ENCODE measurements at places on chromosomes 13 and 19.
A peak's percentile ranks its signal among the peaks of the same experiment; 100 is the strongest.

DNA sequence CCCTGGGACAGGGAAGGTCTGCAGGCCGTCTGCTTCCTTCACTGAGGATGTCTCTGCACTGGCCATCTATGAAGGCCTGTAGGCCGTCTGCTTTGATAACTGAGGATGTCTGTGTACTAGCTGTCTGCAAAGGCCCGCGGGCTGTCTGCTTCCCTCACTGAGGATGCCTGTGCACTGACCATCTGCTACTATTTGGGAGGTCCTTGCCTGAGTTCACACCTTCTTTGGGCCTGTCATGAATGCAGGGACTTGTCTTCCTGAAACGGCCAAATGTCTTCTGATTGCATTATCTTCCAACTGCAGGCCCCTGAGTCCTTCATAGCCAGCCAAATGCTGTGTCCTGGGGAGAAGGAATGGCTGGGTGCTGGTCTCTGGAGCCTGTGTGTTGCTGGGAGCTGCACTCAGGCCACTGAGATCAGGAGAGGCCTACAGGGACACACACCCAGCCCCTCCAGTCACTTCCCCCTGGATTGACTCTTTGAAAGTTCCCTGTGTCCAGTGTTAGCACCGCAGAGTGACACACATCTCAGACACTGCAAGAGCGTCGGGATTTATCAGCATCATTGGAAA, 72.9 kb downstream of the TEX29 start:
- no peak for DNase-seq

GRCh38 chr19:7783991-7784423, 21.0 kb downstream of the CLEC4M start:
- no peak for DNase-seq

DNA sequence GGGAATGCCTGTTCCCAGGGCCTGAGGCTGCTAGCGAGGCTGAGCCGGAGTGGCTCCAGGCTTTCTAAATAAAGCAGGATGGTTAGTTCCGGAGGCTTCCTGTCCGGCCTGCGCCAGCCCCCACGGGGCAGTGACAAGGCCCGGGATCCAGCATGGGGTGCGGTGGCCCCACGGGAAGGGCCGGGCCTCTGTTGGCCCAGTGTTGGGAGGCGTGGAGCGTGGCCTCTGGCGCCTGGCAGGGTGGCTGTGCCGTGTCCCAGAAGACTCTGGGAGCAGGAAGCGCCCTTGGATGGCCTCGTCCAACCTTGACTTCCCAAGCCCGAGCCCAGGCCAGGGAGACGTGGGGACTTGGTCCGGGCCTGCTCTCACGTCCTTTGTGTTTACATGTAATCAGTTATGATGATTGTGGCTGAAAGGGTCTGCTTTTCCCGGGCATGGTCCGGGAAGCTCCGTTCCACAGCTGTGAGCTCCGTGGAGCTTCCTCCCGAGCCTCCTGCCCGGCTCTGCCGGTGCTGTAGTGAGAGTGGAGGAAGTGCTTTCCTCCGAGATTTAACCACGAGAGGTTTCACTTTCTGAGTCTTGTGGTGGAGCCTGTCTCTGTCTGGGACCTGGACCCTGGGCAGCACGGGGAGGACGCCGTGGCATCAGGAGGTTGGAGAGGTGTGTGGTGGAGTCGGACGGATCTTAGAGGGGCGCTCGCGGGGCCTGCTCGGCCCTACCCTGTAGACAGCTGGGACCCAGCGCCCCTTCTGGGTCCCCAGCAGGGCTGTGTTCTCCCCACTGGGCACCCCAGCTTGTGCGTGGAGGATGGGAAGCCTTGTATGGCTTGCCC, 4.6 kb downstream of the GNA11 start:
- DNase-seq: no peak

GRCh38 chr19:36225219-36225892, 10.4 kb downstream of the ZNF146 start:
- no peak for DNase-seq

- no peak for DNase-seq
Observed at GRCh38 chr13:28819046-28819730, 951 bp upstream of the MTUS2 start.

DNA sequence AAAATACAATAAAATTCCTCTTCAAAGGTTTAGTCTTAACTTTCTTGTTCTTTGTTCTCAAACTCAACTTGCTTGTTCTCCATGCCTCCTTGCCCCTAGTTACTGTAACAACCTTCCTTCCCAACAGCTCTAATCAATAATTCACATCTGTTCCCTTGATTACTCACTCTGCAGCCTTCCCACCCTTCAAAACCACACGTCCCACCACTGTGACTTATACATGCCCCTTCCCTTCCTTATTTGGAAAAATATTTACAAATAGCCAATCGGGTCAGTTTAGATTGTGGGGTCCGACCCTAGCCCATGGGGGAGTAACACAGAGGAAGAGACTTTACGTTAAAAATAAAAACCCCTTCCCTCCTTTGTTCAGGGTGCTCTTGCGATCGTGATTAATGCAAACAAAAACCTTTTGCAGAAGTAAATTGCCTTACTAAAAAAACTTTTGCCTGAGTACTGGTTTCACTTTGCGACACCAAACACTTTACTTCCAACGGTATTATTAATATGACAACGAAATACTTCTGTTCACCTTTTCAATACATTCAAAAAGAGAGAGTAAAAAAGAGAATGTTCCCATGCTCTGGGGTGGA, 512 bp upstream of the ZNF93 start:
- no peak for DNase-seq

- peak; percentile 4 for DNase-seq
Observed at GRCh38 chr13:111474136-111475002, 153.9 kb downstream of the TEX29 start.

DNA sequence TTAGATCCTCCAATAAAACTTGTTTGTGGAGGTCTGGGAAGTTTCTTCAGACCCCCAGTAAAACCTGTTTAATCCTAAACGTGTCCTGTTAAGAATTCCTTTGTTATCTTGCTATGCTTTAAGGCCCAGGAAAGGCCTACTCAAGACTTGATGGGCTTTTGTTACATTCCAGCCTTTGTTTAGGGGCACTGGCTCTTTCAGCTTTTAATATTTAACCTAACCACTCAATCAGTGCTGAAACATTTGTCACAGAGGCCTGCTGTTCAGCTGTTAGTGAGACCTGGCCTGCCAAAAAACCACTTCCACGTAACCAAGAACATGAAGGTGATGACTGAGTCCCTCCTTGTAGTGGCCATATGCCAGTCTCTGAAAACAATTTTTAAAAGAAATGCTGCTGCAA, 41.7 kb downstream of the PCDH17 start:
- DNase-seq: no peak

DNA sequence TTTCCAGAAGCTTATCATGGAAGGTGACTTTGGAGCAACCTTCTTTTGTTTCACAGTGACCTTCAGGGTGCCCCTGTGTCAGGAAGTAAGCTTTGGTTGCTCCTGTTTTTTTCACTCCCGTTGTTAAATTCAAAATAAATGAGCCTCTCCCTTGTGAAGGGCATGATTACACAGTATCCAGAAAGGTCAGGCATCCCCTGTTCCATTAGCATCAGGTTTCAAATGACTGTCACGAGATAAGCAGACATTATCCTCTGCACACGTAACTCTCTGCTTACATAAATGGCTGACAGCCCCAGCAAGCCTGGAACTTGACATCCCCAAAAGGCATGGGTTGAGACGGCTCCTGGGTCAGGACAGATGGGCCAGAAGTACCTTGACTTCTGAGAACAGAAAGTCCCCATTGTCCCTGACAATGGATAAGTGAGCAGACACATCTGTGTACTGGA, 52.0 kb downstream of the RAB20 start:
- DNase-seq: no peak

DNA sequence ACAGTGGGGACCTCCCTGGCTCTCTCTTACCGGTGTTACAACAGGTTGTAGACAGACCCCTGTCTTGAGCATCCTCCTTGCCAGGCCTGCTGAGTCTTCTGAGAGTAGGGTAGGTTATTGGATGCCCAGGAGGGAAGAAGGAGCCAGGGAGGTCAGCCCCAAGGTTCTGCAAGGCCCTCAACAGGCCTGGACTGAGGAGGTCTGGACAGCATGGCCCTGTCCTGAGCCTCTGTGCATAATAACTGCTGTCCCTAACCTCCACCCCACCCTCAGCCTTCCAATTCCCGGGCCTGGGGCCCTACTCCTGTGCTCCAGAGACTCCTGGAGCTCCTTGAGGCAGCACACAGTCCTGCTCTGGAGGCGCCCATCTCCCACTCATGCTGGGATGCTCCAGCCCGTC, 336 bp downstream of the CD22 start:
- no peak for DNase-seq

DNA sequence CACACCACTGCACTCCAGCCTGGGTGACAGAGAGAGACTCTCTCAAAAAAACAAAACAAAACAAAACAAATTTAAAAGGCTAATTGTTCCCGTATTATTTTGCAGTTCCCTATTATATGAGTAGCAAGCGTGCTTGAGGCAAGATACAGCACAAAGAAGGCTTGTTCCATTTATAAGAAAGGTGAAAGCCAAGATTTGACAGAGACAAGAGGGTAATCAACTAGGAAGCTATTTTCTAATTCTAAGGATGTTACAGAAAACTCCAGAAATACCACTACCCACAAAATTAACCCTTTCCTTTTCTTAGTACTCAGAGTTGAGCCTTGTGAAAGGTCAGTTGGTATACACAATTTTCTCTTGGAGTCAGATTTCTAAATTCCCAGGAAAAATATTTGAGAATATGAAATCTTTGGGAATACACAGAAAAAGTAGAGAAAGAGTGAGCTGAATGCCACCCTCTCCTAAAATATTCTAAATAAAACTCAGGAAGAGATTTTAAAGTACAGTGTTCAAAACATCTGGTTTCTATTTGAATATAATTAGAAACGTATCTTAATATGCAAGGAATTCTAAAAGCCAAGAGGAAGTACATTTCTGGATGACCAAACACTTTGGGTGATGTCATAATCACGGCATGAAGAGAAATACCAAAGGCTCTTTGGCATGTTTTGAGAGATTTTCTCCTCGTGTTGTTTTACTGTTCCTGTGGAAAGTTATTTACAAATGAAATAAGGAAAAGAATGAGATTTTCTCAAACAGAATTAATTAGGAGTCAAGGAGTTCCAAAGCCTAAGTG, 63.0 kb upstream of the FLT1 start:
- DNase-seq: no peak

- DNase-seq: no peak
Observed at GRCh38 chr13:36882829-36883390, 37.1 kb downstream of the SMAD9 start.

GRCh38 chr13:53921473-53921872, 892.9 kb downstream of the OLFM4 start:
- DNase-seq: no peak

DNA sequence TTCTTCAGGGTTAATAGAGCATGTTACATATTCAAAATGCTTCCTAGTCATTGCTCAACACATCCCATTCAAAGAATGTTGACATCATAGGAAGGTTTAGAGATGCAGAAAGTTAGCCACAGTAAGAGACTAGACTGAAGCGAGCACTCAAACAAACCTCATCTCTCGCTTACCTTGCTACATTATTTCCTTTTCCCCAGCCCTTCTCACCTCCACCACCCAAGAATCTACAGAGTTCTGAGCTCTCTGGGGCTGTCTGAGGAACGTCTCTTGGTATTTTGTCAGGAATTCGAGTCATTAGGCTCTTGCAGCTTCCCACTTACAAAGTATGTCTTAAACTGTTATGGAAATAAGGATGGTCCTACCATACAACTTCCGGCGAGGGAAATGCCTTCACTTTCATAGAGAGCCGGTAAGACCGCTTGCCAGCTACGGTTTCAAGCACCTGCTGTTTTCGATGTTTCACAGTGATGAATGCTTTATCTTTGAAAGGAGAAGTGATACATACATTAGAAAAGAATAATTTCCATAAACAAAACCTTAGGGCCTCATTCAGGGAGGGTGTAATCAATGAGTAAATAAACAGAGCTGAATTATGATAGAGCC, 65.1 kb downstream of the FLT1 start:
- no peak for DNase-seq

GRCh38 chr19:16470541-16470910, 1.2 kb downstream of the EPS15L1 start:
- DNase-seq: no peak

- no peak for DNase-seq
Observed at GRCh38 chr13:74747186-74747955, 613.2 kb upstream of the KLF12 start.

- no peak for DNase-seq
Observed at GRCh38 chr13:47158593-47158992, 261.7 kb upstream of the HTR2A start.

GRCh38 chr13:25018729-25019115, 77.2 kb upstream of the PABPC3 start:
- no peak for DNase-seq

- no peak for DNase-seq
Observed at GRCh38 chr13:19117913-19118739, 63.5 kb downstream of the TUBA3C start.

- no peak for DNase-seq
Observed at GRCh38 chr13:52921194-52921593, 72.8 kb upstream of the PCDH8 start.

GRCh38 chr13:95220611-95221010, 80.6 kb downstream of the ABCC4 start:
- no peak for DNase-seq

GRCh38 chr13:35646056-35646774, 169.7 kb upstream of the MAB21L1 start:
- no peak for DNase-seq

DNA sequence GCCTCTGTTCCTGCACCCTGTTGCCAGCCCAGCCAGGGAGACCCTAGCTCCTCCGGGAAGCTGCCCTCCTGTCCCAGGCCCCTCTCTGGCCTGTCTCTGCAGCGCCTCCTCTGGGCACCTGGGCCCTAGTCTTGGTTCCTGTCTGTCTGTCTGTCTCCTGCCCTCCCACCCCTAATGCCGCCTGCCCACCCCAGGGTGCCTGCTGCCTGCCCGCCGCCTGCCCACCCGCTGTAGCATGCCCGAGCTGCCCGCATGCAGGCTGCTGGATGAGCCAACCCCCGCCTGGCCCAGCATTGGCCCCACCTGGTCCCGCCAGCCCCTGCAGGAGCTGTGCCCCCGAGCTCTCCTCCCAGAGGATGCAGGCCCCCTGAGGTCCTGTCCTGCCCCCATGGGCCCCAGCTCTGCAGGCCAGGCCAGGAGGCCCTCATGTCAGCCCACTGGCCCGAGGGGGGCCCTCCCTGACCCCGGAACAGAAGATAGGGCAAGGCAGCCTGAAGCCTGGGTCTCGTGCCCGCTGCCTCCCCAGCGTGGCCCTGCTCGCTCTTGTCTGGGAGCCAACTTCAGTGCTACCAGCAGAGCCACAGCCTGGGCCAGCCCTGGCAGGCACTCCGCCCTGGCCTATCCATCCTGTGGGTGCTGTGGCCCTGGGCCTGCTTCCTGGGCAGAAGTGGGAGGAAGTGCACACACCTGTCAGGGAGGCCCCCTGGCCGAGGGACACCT, 5.2 kb downstream of the MAP2K7 start:
- no peak for DNase-seq

GRCh38 chr13:45084515-45084914, 35.8 kb upstream of the GTF2F2 start:
- DNase-seq: no peak
